HFF-Myc (cell line): ENCODE measurements at places on chromosomes 3 and 15.
A peak's percentile ranks its signal among the peaks of the same experiment; 100 is the strongest.

DNA sequence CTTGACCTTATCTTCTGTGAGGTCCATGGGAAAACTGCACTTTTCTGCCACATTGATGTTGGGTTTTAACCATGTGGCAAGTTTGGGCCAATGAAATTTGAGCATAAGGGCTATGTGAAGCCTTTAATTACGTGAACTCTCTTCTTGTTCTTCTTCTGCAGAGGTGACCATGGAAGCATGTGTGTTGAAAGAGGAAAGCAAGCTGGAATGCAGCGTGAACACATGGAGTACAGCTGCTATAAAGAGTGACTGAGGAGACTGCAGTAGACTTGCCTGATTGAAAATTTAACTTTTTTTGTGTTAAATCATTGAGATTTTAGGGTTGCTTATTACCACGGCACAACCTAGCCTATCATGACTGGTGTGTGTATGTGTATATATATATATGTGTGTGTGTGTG, 347.3 kb downstream of the ZIC1 start:
- DNase-seq, result no peak

DNA sequence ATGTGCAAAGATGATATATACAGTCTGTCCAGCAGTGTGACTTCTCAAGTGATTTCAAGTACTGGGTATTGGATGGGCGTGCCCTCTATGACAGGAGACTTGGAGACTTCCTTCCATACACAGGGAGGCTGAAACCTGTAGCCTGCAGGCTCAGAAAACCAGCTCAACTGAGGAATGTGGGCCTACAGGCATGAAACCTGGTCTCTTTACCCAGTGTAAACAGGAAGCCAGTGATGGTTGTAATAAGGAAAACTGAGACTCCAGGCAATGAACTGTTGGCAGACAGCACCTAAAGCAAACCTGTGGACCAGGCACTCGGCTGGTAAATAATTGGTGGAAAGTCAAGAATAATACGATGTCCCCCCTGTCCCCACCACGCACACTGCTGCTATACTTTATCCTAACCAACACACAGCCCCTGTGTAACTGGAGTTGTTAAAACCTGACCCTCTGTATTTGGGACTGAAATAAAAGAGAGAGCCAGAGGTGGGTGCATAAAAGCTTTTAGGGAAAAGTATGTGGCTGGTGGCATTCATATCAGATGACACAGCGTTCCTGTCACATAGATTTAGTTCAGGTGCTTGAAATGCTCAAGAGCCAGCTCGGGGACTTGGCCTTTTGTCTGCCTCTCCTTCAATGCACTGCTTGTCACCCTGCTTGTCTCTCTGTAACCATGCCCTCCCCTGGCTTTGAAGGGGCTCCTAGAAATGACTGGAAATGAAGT, 144.7 kb downstream of the TPRG1 start:
- no peak for DNase-seq

- no peak for DNase-seq
Measured at GRCh38 chr15:100278596-100279380, 63.0 kb downstream of the ADAMTS17 start.

DNA sequence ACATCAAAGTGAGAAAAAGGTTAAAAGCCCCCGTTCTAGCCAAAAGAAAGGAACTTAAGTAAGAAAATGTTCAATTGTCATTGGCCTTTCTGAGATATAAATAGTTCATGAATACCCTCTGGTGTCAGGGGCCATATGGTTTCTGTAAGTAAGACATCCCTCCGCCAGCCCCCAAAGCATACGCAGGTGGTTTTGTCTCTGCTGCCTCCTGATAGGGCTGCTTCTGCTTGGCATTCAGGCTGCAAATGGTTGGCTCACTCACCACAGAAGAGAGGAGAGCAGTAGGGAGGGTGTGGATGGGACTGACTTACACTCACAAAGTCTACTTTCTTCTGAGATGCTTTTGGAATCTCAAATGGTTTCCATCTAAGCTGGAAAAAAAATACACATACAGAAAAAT, 29.8 kb downstream of the HGD start:
- no peak for DNase-seq

- DNase-seq, result no peak
Measured at GRCh38 chr15:74179101-74179841, 5.8 kb downstream of the ISLR start.

GRCh38 chr15:74209560-74209958, 7.0 kb upstream of the STRA6 start:
- DNase-seq, result no peak

DNA sequence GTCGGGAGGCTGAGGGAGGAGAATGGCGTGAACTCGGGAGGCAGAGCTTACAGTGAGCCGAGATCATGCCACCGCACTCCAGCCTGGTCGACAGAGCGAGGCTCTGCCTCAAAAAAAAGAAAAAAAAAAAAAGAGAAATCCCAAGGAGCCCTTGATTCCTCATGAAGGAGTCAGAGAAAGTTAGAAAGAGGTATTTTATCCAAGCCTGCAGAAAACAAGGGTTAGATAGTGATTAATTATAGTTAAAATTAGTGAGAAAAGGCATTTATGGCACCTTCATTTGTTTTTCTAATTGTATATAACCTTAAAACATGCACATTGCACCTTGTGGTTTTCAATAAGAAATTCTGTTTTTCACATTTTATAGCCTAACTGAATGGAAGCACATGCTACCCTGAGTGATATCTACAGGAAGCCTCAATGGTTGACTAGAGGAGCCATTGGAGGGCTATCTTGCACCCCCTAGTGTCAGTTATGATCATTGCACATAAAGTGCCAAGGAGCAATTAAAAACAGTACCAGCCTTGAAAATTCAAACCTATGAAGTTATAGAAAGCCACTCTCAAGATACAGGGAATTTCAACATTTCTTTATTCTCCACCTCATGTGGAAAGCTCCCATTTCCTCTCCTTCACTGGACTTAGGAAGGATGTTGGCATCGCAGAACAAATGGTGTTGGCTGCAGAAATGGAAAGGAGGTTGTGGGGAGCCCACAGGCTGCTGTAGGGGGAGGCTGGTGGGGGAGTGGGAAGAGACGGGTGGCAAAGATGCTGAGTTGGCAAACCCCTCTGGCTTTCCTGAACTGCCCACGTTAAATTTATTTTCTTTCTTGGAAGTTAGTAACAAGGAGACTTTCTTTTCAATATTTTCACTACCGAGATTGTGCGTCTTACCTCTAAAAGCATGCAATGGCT, 48.5 kb downstream of the ITGA11 start:
- peak; percentile 49 for DNase-seq

- DNase-seq, result no peak
Measured at GRCh38 chr3:114858329-114858728, 288.8 kb downstream of the ZBTB20 start.

- peak; percentile 92 for DNase-seq
Measured at GRCh38 chr3:141331377-141332318, 36.7 kb upstream of the ZBTB38 start.

- no peak for DNase-seq
Measured at GRCh38 chr3:82586414-82586813, 825.0 kb upstream of the GBE1 start.

DNA sequence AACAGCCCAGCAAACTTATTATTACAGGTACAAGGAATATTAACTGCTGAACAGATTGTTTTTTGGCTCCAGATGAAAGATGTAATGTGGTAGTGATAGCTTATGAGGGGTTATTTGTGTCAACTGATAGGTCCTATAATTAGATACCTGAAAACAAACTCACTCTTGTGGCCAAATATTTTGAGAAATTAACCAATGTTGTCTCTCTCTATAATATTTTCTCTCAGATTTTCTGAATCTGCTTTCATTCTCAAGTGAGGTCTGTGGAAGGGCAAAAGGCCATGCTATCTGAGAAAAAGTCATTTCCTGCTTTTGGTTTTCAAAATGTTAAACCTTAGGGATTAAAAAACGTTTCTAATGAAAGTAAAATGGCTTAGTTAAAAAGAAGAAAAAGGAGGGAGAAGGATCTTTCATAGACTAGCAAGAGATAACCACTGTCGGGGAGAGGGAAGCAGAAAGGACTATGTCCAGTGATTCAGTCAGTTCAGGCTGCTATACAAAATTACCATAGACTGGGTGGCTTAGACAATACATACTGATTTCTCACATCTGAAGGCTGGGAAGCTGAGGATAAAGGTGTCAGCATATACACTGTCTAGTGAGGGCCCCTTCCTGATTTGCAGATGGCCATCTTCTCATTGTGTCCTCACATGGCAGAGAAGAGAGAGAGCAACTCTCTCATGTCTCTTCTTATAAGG, 277.5 kb upstream of the P2RY1 start:
- DNase-seq, result no peak

DNA sequence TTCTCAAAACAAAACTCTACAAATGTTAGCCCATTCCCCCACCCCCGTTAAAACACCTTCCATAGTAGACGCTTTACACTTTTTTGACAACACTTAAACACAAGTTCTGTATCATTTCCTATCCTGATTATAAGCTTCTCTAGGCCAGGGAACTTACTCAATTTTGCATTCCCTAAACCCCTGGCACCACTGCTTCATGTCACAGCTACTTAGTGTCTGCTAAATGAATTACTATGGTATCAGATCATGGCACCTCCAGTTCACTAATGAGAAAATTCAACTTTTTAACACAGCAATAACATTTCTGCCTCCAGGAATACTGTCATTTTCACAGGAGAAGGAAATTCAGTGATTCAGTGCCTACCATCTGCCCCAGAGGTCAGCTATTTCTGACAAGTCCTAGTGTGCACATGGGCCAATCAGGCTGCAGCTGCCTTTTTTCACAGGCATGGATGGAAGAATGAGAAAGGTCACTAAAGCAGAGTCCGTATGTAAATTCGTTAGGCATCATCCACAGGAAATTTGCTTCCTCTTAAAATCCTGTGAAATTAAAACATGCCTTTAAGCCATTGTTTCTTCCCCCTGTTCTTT, 18.5 kb downstream of the SFMBT1 start:
- no peak for DNase-seq

DNA sequence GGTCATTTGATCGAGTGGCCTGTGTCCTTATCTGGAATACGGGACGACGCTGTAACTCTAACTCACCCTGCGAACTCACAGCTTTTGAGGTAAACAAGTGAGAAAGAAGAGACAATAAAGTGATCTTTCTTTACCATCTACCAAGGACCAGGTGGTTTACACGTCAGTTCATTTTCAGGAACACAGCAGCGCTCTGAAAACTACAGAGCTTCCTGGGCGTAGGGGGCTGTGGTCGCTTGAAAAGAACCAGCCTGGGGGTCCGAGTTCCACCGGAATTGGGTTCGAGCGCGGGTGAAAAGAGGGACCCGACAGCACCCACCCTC, 357 bp downstream of the KIAA1143 start:
- DNase-seq, result no peak

DNA sequence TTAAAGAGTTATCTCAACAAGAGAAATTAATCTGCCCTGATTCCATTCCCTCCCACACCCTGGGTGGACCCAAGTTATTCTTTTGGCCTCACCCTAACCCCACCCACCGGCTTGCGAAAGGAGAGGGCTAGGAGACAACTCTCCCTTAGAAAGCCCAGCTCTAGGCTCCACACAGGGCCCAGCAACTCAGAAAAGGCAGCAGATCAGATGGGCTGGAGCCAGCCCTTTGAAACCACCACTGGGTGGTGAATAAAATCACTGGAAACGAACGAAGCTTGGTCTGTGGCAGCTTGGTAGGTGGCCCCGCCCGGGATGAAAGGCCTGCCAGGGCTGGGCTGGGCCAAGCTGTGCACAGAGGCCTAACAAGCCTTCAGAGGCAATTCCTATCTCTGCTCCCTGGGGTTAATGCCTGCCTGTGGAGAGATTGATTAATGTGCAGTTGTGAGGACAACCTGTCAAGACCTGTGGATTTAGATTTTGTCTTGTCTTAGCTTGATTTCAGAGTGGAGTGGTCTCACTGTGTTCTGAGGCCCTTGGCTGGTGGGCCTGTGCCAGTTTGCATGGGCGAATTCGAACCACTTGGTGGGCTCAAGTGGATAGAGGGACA, 38.8 kb downstream of the BHLHE40 start:
- DNase-seq, result no peak

- DNase-seq, result no peak
Measured at GRCh38 chr3:11930084-11930483, 74.1 kb upstream of the SYN2 start.

- peak; percentile 46 for DNase-seq
Measured at GRCh38 chr3:178353006-178353694, 183.1 kb upstream of the KCNMB2 start.

- no peak for DNase-seq
Measured at GRCh38 chr3:59726279-59726678, 676.5 kb upstream of the CFAP20DC start.

GRCh38 chr3:135272026-135272669, 477.1 kb downstream of the EPHB1 start:
- no peak for DNase-seq

DNA sequence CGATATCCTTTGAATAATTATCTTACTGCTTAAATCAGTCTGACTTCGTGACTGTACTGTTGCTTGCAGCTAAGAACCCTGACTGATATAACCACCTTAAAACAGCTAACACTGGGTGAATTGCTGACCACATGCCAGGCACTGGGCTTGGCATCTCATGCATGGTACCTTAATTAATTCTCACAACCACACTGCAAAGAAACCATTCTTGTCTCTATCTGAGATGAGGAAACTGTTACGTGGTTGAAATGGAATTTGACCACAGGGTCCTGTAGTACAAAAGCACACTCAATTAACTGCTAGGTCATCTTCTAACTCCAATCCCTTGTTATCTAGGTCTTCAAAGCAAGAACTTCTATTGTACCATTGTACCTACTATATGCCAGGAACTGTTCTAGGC, 92.7 kb upstream of the PRICKLE2 start:
- no peak for DNase-seq

- DNase-seq, result no peak
Measured at GRCh38 chr3:114857299-114857701, 289.8 kb downstream of the ZBTB20 start.

DNA sequence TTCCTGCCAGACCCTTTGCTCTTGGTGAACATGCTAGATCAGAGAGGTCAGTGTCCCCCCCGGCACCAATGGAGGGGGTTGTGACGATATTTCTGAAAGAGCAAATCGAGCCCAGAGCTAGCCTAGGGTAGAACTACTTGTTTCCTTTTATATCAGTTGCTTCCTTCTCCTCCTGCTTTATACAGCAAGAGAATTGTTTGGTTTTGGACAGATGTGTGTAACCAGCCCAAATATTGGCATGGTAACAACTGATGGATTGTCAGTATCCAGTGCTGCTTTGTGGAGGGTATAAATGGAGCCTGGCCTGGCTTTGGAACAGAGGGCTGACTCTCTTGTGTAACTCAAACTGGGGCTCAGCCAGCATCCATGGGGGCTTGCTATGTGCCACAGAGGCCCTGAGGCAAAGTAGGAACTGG, 27.2 kb downstream of the SNX1 start:
- DNase-seq, result no peak

DNA sequence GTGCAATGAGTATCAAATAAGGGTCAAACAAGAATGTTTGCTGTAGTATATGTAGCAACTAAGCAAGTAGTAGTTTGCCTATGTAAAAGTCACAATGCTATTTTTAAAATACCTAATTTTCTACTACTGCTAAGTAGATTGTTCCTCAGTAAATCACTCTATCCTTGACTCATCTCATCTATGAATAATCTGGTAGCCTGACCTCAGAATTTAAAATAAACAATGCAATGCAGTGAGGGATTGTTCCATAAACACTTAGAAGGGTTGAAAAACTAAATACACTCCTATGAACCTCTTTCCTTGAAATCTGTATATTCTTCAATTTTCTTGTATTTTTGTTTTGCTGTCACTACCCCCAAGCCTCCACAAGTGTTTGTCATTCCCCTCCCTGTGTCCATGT, 253.3 kb downstream of the TBC1D5 start:
- DNase-seq, result no peak

- no peak for DNase-seq
Measured at GRCh38 chr3:19012846-19013245, 135.5 kb upstream of the KCNH8 start.
